ENCODE measurements at places on chromosomes 3 and 15. TPM values are rescaled to one million over a fixed set of nuclear protein-coding genes. Genes with fewer than 3 reads are reported as not detected.

GRCh38 chr15:55687792-55688191 lies 55.2 kb downstream of the PRTG start:
- no peak for DNase-seq

GRCh38 chr3:64138656-64139375 lies 86.5 kb downstream of the PRICKLE2 start:
- DNase-seq = no peak

DNA sequence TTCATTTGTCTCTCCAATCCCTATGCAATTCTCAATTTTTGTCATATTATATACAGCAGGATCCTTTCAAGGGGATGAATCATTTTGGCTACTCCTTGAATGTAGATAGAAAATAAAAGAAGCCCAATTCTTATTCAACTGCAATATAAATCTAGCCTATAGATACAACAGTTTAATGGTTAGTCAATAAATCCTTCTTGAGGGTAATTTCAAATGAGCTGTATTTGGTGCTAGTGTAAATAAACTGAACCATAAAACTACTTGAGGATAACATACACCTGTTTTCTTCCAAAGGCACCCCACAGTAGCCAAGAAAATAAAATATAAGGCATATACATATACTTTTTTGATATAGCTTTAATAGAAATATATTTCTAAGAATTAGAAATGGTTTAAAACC lies 830.3 kb downstream of the ROBO1 start:
- no peak for DNase-seq

- no peak for DNase-seq
These were observed 19.0 kb downstream of the GADL1 start for GRCh38 chr3:30875505-30875904.

GRCh38 chr3:63328365-63328764 lies 50.3 kb downstream of the SYNPR start:
- no peak for DNase-seq

CNOT10 gene
- 21.8 TPM for total RNA-seq

DNA sequence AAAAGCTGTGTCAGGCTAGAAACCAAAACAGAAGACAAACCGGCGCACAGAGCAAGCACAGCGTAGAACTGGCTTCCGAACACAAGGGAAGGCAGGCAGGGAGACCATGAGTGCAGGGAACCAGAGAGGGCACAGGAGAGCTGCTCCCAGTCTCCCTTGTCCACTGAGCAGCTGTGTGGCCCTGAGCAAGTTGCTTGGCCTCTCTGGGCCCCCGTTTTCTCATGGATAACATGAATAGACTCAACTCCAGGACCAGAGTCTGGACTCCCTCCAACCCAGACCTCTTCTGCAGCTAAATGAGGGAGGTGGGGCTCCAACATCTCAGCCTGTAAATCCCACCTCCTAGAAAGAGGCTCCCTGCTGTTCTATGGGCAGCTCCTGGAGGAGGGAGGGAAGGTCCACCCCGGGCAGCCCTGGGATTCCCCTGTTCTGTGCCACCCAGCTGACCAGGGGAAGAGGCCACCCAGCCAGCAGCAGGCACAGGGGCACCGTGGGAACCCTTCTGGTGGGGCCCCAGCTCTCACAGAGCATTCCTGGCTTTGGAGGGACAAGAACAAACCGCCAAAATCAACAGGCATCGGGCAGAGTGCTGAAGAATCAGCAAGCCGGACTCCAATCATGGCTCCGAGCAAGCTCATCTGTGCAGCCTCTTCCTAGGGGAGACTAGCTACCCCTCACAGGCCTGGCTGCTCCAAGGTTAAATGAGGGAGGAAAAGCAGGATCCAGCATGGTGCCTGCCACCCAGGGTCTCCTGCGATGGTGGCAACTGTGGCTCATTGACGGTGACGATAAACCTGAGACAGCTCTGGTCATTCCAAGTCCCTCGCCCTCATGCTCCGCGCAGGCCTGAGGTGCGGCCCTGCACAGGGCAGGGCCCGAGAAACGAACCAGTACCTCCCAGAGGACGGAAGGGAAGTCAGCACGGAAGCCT lies 15.1 kb downstream of the XXYLT1 start:
- no peak for DNase-seq

LMLN gene
- 2.5 TPM for total RNA-seq

GRCh38 chr3:66722675-66723074 lies 221.9 kb upstream of the LRIG1 start:
- no peak for DNase-seq

TMEM212 gene
- not detected for total RNA-seq

STX19 gene
- not detected for total RNA-seq

TRPM1 gene
- not detected for total RNA-seq

- no peak for DNase-seq
These were observed 36.5 kb upstream of the UACA start for GRCh38 chr15:70799667-70800450.
